DMS79 (cell line): ENCODE measurements at places on chromosomes 5 and 9.
A peak's percentile ranks its signal among the peaks of the same experiment; 100 is the strongest.

DNA sequence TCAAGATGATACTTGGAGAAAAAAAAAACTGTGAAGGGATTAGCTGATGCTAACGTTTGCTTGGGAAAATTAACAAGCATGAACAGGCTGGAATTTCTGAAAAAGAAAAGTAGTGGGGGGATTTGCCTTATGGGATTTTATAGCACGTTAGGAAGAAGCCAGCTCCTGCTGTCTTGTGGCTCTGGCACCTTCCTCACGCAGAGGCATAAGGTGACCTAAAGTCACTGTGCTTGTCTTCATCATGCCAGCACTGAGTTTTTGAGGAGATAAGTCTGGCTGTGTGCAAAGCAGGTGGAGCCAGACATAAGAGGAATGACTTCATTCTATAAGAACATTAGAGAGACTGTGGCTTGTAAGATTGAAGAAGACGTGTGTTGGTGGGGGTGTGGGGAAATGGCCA, 94.4 kb upstream of the MAP1B start:
- no peak for DNase-seq

GRCh38 chr5:106966686-106967315, 703.9 kb downstream of the EFNA5 start:
- no peak for DNase-seq

- DNase-seq: peak; percentile 43
Observed at GRCh38 chr5:149320791-149321330, 24.4 kb upstream of the GRPEL2 start.

DNA sequence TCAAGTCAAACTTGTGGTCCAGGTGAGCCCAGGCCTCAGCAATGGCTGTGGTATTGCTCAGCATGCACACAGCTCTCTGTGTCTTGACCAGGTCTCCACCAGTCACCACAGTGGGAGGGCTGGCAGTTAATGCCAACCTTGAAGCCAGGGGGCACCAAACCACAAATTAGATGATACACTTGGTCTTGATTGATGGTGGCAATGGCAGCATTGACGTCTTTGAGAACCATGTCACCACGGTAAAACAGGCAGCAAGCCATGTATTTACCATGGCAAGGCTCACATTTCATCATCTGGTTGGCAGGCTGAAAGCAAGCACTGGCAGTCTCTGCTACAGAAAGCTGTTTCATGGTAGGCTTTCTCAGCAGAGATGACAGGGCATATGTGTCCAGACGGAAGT, 40.0 kb downstream of the NIM1K start:
- peak; percentile 23 for DNase-seq

GRCh38 chr9:77816641-77817341, 168.7 kb upstream of the GNA14 start:
- DNase-seq: no peak

DNA sequence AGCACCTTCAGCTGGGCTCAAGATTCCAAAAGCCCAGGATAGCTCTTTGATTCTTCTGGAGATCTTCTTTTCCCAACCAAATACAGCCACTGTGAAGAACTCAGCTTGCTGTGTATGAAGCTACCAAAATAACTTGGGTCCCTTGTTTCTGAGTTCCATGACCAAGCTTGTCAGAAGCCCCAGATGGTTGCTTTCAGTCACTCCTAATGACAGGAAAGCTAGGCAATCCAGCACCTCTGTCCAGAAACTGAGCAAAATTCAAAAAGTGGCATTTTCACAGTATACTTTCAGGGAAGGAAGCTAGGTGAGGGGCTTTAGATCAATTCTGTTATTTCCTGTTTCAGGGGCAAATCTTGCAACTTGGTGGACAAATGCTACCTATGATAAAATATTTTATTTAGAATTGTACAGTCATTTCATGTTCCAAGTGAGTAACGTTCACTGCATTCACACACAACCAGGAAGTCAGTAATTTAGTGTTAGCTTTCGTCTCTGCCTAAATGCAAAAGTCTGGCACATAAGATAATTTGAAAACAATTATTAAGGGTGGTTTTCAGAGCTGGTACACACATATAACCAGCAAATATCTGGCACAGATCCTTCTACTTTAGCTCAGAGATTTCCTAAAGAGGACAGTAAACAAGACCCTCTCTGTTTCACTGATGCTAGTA, 330.1 kb downstream of the GLIS3 start:
- DNase-seq: no peak

DNA sequence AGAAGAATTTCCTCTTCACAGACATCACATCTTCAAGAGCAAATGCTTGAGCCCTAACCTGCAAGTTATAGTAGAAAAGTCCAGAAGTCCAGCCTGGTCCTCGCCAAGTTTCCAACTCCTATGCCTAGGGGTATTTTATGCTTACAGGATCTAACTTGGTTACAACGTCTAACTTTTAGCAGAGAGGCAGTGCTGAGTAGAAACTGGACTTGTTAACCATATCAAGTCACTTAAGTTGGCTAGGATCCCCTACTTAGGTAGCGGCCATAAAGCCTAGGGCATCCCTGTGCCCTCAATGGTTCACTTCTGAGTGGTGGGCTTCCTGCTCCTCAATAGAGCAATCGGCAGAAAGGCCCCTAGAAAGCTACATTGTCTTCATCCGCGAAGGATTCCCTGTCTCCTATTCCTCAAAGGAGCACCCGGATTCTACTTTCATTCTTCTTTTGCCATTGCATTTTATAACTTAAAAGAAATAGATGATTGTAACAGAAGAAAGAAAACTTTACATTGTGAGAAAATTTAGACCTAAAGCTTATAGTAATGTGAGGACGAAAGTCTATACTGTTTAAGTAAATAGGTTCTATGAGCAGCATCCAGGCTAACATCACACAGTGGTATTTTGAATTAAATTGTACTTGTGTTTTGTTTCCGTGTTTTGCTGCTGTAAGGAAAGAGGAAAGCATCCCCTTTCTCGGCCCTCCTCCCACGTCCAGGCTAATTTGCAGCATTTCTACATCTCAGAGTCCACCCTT, 1.3 kb upstream of the MTAP start:
- DNase-seq: no peak

DNA sequence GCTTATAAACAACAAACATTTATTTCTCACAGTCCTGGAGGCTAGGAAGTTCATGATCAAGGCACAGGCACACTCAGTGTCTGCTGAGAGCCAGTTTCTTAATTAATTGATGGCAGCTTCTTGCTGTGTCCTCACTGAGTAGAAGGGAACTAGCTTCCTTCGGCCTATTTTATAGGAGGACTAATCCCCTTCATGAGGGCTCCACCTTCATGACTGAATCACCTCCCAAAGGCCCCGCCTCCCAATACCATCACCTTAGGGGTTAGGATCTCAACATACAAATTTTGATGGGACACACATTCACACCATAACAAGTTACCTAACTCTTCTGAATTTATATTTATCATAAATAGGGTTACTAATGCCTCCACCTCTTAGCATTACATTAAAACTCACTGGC, 129.8 kb downstream of the GNAQ start:
- no peak for DNase-seq

DNA sequence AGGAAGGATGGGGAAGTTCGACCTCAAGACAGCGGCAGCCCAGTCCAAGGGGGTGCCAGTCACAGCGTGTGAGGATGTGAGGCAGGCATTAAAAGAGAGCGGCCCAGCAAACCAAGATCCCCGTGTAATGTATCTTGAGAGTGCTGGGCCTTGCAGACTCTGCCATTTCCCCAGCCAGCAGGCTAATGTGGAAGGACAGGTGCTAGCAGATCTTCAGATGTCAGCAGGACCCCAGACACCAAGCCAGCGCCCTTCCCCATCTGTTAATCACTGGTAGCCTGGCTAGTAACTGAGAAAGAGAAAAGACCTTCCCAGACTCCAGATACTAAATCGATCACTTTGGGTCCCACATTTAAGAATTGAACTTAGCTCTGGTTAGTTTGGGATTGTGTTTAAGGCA, 62.2 kb downstream of the NTRK2 start:
- no peak for DNase-seq

- no peak for DNase-seq
Observed at GRCh38 chr5:127590156-127590722, 58.6 kb upstream of the CTXN3 start.

GRCh38 chr5:161934486-161934885, 86.6 kb downstream of the GABRA1 start:
- peak; percentile 60 for DNase-seq

DNA sequence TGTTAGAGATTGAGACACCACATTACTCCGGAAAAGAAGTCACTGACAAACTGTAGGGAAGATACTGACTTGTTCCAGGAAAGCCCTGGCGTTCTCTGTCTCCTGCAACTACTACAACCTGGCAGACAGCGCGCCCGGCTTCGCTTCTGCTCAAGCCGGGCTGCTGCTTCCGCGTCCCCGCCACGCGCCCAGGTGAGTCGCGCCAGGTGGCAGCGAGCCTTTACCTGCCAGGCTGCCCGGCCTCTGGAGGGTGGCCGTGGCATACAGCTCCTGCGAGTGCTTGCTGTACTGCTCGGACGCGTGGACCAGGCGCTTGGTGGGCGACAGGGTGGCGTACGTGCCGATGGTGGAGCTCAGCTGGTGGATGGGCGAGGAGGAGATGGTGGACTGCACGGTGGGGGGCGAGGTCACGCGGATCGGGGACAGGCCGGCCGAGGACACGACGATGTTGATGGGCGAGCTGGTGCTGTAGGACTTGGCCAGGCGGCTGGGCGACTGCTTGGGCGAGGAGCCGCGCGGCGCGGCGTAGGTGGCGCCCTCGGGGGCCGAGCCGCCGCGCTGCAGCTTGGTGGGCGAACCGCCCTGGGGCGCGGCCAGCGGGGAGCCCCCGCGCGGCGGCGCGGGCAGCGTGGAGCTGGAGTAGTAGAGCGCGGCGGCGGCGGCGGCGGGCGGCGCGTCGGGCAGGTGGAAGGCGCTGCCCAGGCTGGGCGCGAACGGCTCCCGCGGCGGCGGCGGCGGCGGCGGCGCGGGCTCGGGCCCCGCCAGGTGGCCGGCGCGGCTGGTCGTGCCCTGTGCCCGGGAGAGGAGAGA, 519.6 kb downstream of the CTNND2 start:
- DNase-seq: no peak

DNA sequence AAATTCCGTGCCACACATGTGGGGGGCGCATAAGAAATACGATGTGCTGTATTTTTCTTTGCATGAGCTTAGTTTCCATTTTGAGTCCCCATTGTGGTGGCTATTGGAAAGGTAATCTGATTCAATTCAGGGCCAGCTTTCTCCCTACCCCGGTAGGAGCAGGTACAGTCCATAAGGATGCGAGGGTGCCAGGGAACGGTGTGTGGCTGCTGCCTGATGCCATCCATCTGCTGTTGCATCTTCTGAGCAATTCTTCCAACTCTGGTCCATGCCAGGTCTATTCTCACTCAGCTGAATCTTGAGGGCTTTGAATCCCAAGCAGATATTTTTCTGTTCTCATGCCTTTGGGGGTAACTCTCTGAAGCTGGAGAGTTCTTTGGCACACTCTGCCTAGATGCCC, 392.7 kb downstream of the AGTPBP1 start:
- no peak for DNase-seq

GRCh38 chr5:56350597-56351170, 117.6 kb upstream of the ANKRD55 start:
- no peak for DNase-seq

- no peak for DNase-seq
Observed at GRCh38 chr5:143102411-143102810, 301.1 kb downstream of the NR3C1 start.

DNA sequence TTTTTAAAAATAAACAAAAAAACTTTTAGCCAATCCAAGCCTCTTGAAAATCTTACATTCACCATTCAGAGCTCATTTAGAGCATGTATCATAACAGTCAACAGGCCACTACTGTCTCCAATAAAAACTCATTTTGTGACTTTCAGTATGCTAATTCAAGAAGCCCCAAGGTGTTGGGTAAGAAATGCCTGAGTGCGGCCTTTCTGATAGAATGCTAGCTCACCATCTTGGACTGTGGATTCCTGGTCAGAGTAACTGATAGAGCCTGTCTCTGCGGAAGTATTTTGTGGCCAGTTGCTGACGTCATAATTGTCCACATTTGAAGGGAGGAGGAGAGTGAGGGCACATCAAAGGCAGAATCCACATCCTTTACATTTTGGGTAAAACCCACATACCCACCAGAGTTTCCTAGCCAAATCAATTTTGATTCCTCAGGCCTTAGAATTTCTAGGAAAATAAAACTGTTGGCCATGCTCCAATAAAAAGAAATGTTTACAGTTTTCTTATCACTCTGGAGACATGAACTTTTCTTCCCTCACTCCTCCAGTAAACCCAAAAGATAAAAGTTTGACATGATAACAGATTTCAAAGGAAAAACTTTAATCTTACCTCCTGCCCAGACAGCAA, 41.1 kb upstream of the ERCC6L2 start:
- no peak for DNase-seq

- DNase-seq: no peak
Observed at GRCh38 chr5:42894057-42894456, 82.4 kb upstream of the SELENOP start.

DNA sequence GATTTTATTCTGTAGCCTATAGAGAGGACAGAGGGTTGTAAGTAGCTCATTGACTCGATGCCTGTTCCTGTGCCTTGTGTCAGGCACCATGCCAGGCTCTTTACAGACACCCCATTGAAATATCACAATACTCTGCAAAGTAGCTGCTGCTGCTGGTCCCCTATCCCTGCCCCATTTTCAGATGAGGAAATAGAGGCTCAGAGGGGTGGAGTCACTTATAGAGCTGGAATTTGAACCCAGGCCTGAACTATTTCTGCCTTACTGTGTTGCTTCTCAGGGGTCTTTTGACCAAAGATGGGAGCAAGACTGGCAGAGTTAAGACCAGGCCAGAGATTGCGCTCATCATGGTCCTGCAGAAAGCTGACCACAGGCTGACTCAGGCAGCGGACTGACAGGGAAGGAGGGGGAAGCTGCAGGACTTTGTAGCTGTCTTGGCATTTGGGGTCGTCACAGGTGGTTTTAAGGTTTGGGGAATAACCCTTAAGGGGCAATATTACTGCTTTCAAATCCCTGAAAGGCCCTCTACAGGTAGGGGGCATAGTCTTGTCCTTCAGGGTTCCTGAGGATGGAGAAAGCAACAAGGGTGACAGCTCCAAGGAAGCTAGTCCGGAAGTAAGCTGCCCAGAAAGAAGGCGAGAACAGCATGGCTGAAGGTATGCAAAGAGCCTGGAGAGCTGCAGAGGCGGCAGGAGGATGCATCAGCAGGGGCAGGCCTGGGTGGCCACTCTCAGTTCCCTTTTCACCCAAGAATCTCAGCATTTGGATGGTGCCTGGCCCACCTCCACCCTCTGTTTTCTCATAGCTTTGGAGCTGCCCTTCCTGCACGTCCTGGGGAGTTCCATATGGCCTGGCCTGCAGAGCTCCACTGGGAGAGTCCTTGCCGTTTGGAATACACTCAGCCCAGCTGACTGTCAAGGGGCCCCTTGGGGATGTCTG, 18.3 kb upstream of the NDST1 start:
- DNase-seq: no peak

DNA sequence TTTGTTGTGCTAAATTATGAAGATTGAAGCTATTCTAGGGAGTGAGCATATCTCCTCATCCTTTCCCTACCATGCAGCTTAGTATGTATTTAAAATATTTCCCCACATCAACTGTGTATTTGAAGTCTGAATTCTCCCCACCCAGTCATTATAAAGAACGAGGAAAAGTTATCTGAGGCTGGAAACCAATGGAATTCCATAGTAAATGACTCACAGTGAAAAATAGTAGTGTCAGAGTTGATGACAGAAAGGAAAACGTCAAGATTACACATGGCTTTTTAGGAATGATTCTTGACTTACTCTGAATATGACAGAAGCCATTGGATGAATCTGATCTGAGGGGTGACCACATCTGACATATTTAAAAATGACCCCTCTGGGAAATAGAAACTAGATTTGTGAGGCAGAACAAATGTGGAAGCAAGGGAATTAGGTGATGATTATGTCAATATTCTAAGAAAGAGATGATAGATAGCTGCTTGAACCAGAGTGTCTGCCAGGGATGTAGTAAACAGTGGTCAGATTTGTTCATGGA, 1768.9 kb upstream of the CDH9 start:
- DNase-seq: no peak
